ENCODE measurements at places on chromosomes 2 and 18. TPM values are rescaled to one million over a fixed set of nuclear protein-coding genes. Genes with fewer than 3 reads are reported as not detected.

- H3K4me3 ChIP-seq, result no peak overlapping the region
- H3K27ac ChIP-seq, result no peak overlapping the region
- H3K36me3 ChIP-seq, result 0 out of 2 replicates have a peak, but pooled peaks cover 3% of the 10 kb centered on the region
Observed at GRCh38 chr2:159379181-159379580, 92.7 kb upstream of the WDSUB1 start.

DNA sequence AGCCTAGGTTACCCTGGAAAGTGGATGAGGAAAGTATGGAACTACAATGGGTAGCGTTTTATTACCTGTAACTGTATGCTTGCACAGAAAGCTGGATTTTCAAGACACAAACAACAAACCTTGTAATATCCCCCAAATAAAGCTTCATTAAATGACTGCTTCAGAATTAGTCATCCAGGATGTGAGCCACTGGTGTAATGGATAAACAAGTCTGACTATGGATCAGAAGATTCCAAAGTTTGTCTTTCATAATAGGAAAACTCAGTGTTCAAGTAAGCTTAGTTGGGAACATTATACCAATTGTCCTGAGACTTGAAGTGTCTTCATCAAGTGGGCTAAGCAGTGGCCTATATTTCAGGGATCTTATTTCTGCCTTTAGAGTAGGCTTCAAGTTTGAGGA, 518.8 kb downstream of the LRP1B start:
- no peaks in the 10 kb centered on the region for H3K27me3 ChIP-seq
- no peaks in the 10 kb centered on the region for H3K36me3 ChIP-seq
- DNase-seq, result no peak
- no peaks in the 10 kb centered on the region for H3K4me1 ChIP-seq
- no peak overlapping the region for H3K4me3 ChIP-seq

The GALR1 gene
- not detected for total RNA-seq

The CELF4 gene
- not detected for total RNA-seq

DNA sequence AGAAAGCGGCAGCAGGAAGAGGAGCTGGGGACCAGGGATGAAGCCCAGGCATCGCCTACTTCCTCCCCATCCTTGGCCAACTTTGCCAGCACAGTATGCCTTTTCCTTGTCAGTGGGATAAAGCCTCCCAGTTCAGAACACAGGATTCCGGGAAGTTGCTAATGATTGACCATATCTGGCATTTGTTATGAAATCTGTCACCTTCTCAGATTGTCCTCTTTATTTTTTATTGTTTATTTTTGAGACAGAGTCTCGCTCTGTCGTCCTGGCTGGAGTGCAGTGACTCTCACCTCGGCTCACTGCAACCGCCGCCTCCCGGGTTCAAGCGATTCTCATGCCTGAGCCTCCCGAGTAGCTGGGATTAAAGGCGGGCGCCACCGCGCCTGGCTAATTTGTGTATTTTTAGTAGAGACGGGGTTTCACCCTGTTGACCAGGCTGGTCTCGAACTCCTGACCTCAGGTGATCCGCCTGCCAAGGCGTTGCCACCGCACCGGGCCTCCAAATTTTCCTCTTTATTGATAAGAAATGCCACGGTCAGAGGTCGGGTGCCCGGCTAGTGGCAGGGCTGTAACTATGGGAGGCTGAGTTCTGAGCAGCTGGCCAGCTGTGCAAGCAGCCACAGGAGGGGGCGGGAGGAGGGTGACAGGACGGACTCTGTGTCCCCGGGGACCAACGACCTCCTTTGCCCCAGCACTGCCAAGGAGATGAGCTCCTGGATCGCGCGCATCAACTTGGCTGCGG, 24.4 kb downstream of the PSD4 start:
- H3K4me1 ChIP-seq, result peaks cover 5% of the 10 kb centered on the region
- peak overlapping the region; percentile 55 for H3K4me3 ChIP-seq
- DNase-seq, result no peak
- H3K36me3 ChIP-seq, result no peaks in the 10 kb centered on the region
- H3K27ac ChIP-seq, result no peak overlapping the region
